Renal cortical epithelial cell (primary cell): ENCODE measurements at places on chromosomes 2 and 18.

GRCh38 chr2:226701052-226701451, 98.6 kb downstream of the IRS1 start:
- peak; percentile 83 for DNase-seq

- DNase-seq: no peak
Observed at GRCh38 chr18:36298126-36298741, 721 bp downstream of the FHOD3 start.

DNA sequence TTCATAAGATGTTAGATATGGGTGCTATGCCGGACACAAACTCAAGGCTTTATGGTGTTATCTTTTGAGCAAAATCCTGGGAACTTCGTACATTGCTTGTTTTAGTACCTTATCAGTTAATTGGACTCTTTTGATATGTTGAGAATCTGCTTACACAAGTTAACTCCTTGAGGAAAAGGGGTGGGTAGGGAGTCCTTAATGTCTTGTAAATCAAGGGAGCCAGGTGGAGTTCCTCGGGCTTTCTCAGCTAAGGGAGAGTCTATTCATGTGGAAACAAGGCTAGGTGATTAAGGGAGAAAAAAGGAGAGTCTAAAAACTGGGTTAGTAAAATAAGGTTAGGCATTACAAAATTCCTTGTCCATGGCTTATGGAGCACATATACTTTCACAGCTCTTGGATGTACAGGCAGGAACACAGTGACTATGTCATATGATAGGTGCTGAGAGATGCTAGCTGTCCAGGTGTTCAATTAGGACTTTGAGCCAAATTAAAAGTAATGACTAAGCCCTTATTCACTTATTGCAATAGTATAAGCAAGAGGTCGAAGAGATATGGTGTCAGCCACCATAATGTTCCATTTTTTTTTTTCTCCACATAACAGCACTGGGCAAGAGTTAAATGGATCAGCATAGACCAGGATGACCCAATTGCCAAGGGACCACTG, 59.5 kb upstream of the DYNAP start:
- DNase-seq: no peak

GRCh38 chr2:122980671-122981070, 1044.4 kb upstream of the CNTNAP5 start:
- DNase-seq: peak; percentile 1

- DNase-seq: peak; percentile 97
Observed at GRCh38 chr2:68832233-68832869, 38.8 kb downstream of the BMP10 start.

DNA sequence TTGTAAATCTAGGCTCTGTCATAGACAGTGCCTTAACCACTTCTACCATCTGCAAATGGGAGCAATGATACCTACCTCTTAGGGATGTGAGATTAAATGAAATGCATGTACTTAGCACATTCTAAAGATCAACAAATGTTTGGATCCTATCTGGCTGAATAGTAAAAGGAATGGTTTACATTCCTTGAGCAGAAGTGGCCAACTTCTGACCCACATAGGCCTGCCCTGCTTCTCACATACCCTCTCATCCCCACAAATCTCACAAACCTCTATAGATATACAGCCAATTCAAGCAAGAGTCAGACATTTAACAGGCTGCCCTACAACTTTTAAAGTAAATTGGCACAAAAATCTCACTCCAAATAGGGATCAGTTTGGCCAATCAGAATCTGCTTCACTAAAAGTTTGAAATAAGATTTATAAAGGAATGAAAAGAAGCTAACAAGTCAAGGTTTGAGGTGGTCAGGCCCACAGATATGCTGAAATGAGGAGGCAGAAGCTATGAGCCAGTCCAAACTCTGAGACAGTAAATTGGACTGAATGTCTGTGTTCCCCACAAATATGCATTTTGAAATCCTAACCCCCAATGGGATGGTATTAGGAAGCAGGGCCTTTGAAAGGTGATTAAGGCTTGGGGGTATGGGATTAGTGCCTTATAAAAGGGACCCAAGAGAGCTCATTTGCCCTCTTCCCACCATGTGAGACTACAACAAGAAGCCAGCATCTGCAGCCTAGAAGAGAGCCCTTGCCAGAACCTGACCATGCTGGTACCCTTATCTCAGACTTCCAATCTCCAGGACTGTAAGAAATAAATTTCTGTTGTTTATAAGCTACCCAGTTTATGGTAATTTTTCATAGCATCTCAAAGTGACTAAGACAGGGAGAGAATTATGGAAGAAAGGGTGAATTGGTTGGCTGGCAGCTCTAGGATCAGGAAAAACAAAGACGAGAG, 227.8 kb upstream of the RBMS1 start:
- no peak for DNase-seq

GRCh38 chr2:26078939-26079338, 45.1 kb downstream of the RAB10 start:
- no peak for DNase-seq

DNA sequence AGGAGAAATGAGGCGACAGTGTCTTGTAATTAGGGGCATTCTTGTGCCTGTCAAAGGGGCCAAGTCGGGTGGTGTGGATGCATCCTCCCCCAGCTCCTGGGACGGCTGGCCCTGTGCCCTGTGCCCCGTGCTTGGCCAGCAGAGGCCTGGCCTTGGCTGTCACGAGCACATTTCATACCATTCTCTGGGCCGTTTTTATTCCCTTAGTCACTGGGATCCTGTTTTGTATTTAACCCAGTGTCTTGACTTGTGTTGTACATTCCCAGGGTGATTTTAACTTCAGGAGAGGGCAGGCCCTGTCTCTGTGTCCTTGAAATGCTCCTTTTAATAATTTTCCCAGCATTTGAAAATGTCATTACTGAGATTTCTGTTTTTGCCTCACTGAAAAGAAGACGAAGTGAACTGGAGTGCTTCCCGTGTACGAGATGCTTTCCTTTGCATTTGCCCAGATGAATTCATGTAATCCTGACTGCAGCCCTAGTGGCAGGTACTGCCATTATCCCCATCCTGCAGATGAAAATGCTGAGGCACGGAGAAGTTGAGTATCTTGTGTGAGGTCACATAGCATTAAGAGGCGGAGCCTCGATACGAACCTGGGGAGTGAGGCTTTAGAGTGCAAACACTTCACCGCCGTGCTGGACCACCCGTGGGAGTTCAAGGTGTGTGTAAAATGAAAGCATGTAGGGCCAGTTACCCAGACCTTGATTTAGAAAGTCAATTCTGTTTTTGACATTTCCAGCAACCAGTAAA, 57.0 kb downstream of the SH3RF3 start:
- peak; percentile 71 for DNase-seq

DNA sequence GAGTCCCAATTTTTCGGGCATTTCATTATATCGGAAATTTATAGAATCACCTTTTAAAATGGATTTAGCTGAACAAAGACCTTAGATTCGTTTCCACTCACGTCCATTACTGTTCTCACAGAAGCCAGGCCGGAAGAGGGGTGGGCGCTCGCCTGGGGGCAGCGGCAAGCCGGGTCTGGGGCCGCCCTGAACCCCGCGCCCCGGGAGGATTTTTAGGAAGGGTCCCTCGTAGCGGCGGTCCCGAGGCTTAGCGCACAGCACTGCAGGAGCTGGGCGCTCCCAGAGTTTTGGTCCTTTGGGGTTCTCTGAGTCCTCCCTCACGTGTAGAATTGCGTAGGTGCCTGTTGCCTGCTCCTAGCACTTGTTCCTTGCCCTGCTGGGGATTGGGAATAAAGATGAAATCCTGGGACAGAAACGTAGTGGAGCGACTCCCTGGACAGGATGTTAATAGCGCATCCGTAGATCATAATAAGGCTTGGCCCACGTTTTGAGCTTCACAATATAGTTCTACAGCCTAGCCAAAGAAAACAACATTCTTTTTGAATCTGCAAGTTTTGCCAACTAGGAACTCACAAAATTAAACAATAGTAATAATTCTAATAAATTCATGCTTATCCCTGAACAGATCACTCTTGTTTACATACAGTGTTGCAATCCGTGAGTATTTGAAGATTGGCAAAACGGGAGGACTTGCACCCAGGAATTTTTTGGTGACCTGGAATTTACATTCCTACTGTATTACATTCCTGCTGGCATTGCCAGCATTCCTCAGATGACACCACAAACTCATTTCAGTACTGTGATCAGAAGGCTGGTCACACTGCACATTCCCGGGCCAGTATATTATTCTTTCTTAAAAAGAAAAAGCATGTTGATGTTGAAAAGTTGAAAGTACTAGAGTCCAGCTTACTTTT, 875 bp downstream of the C18orf63 start:
- peak; percentile 94 for DNase-seq

GRCh38 chr2:118350621-118351020, 262.4 kb downstream of the INSIG2 start:
- no peak for DNase-seq

DNA sequence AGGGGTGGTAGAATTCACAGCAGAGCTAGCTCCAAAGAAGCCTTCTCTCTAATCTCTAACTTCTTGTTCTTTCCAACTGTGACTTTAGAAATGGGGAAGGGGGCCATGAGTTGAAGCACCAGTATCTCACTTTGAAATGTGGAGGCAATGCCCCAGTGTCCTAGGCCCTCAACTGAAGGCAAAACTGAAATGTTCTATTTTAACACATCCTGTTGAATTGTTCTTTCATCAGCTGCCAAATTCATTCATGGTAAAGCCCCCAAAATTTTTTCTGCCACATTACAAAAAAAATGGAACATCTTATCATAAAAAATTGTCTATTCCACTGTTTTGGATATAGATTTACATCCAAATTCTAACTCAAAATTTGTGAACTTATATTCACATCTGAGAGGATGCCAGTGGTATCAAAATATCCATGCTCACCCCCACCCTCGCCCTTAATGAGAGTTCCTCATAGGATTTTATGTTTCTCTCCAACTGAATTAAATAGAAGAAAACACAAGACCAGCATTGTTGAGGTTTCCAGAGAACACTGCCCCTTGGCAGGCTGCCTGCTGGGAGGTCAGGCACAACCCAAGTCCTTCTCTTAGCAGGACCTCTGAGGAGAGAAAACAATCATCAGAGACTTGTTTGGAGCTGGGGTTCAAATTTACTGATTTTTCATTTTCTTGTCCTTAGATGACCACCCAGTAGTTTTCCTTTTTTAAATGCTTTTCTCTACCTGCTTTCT, 147.4 kb upstream of the PGAP1 start:
- DNase-seq: peak; percentile 84

DNA sequence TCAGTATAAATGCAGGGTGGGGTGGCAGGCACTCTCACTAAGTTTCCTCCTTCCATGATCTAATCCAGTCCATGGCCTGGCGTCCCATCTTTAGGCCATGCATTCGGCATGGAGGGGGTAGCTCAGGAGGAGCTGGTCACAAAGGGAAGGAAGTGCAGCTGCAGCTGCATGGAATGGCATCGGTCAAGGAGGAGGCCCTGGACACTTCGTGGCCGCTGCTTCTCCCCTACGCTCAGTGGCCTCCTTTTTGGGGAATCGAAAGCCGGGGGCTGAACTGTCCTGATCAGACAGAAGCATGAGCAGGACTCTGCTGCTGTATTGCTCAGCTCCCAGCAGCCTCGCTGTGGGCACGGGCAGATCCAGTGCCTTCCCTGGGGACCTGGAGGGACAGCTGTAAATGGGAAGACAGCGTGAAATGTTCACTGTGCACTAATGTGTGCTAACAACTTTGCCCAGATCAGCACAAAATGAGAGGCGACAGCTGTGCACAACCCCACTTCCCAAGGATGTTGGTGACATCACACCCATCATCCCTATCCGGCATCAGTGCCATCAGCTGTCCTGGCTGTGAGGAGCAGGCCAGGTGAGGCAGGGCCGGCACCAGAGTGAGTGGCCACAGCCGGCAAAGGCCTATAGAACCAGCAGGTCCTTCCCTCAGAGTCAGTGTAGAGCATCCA, 520.1 kb upstream of the RAB6C start:
- DNase-seq: no peak

DNA sequence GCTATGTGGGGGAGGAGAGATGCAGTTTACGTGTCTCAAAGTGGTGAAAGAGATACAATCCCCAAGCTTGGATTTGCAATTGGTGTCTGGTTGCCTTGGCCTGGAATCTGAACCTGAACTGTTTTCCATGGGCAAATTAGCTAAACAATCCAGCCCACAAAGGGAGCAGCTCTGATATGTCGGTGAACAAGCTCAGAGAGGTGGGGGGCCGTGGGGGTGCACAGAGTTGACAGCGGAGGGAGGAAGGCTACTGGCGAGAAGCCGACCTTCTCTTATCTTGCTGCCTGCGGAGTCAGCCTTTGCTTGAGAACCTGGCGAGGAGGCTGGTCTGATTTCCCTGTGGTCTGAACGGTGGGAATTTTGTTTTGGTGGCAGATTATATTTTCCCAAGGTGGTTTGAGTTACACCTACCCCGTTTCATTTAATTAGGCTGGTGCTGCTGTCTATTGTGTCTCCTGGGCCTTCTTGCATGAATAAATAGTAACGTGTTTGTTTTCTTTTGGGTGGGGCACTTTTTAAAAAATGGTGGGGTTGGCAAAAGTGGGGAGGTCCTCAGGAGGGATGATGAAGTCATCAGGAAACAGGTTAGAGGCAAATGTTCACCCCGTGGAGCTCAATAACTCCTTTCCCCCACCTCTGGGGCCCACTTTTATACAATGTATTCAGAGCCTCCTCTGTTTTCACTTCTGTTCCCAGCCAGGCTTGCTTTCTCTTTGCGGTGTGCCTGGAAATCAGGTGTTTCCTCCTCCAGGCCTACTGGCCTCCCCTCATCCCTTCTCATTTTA, 80.9 kb upstream of the IGFBP5 start:
- no peak for DNase-seq

DNA sequence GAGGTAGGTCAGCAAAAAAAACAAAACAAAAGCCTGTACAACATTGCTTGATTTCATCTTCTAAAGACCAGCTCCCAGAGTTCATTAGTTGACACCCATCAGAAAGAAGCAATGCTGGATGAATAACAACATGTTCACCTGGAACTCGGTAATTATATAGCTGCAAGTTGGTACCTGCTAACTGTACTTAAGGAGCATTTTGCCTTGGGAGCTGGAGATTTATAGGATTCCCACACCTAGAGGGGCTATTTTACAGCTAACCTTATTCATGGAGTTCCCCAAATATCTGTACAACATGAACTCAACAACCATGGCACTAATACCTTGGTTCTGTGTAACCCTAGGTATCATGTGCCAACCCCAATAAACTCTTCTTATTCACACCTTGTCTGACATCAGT, 281.1 kb upstream of the NCKAP5 start:
- DNase-seq: no peak

DNA sequence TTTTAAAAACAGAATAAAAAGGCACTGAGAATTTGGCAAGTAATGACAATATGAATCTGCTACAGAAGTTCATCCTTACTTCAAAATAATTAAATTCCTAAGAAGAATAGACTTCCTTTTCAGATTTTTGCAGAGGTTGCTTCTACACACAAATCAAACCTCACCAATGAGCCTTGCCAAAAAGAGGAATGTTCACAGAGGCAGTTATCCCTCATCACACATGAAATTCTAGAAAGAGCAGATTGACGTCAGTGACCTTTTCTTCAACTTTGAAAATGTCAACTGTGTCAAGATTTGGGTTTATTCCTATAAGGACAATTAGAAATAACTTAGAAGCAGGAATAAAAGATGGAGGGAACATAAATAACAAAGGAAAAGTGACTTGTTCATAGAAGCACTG, 64.6 kb downstream of the MBD2 start:
- no peak for DNase-seq

DNA sequence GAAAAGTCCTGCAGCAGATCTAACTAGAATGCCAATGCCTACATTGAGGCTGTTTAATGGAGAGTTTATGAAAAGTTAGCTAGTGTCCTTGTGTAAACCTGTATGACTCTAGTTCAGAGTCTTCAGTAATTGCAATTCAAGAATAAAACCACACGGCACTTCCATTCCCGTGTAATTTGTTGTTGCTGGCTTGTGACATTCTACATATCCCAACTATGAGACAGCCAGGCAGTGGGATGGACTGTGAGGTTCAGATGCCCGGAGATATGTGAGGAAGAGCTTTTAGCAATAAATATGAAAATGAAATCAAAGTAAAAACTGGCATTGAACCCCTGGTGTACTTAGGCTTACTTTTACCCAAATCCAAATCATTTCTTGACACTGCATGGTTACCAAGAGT, 263.4 kb downstream of the NEDD4L start:
- no peak for DNase-seq
